ENCODE measurements at places on chromosomes 12 and 14. TPM values are rescaled to one million over a fixed set of nuclear protein-coding genes. Genes with fewer than 3 reads are reported as not detected.

GRCh38 chr12:68565391-68565903, 45.3 kb upstream of the RAP1B start:
- peak; percentile 96 for DNase-seq
- H3K36me3 ChIP-seq, result no peaks in the 10 kb centered on the region
- H3K4me1 ChIP-seq, result peaks cover 39% of the 10 kb centered on the region
- peak overlapping the region; percentile 67 for H3K4me3 ChIP-seq
- H3K27ac ChIP-seq, result peak overlapping the region; percentile 89

- H3K4me3 ChIP-seq, result no peak overlapping the region
- no peak overlapping the region for H3K27ac ChIP-seq
- H3K27me3 ChIP-seq, result no peaks in the 10 kb centered on the region
Measured at GRCh38 chr12:89882050-89882449, 173.4 kb upstream of the ATP2B1 start.

CATSPERB gene
- not detected for total RNA-seq

DNA sequence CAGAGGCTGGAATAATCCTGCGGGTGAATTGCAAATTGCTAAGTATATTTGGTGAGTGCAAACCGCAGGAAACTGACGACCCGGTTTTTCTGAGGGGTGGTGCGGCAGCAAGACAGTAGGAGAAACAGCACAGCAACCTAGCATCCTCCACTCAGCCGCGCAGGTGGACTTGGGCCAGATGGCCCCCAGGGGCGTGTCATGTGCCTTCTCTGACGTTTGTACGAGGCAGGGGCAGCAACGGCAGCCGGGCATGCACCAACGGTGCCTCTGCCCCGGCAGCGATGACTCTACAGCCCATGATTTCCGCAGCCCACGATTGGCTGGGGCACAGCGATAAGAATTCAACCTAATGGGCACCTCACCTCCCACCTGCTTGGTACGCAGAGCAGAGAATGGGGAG, 11.1 kb upstream of the CLEC2A start:
- no peaks in the 10 kb centered on the region for H3K4me1 ChIP-seq
- no peaks in the 10 kb centered on the region for H3K36me3 ChIP-seq
- DNase-seq, result no peak
- peaks cover 15% of the 10 kb centered on the region for H3K27me3 ChIP-seq
- H3K27ac ChIP-seq, result no peak overlapping the region

- no peak overlapping the region for H3K27ac ChIP-seq
- peaks cover 1% of the 10 kb centered on the region for H3K27me3 ChIP-seq
- H3K4me3 ChIP-seq, result no peak overlapping the region
Measured at GRCh38 chr14:99174770-99175319, 97.2 kb downstream of the BCL11B start.

GRCh38 chr12:31234053-31234840, 91.7 kb downstream of the SINHCAF start:
- no peaks in the 10 kb centered on the region for H3K4me1 ChIP-seq
- no peaks in the 10 kb centered on the region for H3K36me3 ChIP-seq
- H3K4me3 ChIP-seq, result no peak overlapping the region
- H3K27ac ChIP-seq, result no peak overlapping the region
- DNase-seq, result no peak

DNA sequence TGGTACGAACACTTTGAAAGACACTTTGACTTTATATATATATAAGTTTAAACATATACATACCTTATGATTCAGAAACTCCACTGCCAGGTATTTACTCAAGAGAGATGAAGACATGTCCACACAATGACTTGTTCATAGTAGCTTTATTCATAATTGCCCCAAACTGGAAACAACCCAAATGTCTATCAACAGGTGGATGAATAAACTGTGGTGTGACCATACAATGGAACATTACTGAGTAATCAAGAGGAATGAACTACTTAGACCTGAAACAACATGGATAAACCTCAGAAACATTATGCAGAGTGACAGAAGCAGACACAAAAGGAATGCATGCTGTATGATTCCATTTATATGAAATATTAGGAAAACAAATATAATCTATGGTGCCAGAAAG, 71.1 kb downstream of the PPP1R36 start:
- no peak for DNase-seq
- H3K27ac ChIP-seq, result no peak overlapping the region
- H3K27me3 ChIP-seq, result no peaks in the 10 kb centered on the region
- H3K4me1 ChIP-seq, result peaks cover 35% of the 10 kb centered on the region
- H3K4me3 ChIP-seq, result no peak overlapping the region
- no peaks in the 10 kb centered on the region for H3K36me3 ChIP-seq

GRCh38 chr12:14394317-14395073, 29.0 kb downstream of the ATF7IP start:
- H3K4me3 ChIP-seq, result peak overlapping the region; percentile 21
- DNase-seq, result peak; percentile 76
- H3K4me1 ChIP-seq, result peaks cover 69% of the 10 kb centered on the region
- peak overlapping the region; percentile 49 for H3K27ac ChIP-seq
- peaks cover 1% of the 10 kb centered on the region for H3K27me3 ChIP-seq

GRCh38 chr12:123089631-123090353, 61.1 kb downstream of the PITPNM2 start:
- peaks cover 8% of the 10 kb centered on the region for H3K36me3 ChIP-seq
- peak overlapping the region; percentile 71 for H3K27ac ChIP-seq
- H3K4me1 ChIP-seq, result peaks cover 31% of the 10 kb centered on the region
- H3K4me3 ChIP-seq, result no peak overlapping the region

KCNJ8 gene
- total RNA-seq, result 8.7 TPM

- DNase-seq, result no peak
- H3K27me3 ChIP-seq, result peaks cover 7% of the 10 kb centered on the region
- H3K27ac ChIP-seq, result no peak overlapping the region
Measured at GRCh38 chr14:66365388-66365787, 120.8 kb upstream of the CCDC196 start.

BTBD7 gene
- 33.8 TPM for total RNA-seq

- no peak overlapping the region for H3K4me3 ChIP-seq
- peaks cover 4% of the 10 kb centered on the region for H3K27me3 ChIP-seq
- no peaks in the 10 kb centered on the region for H3K4me1 ChIP-seq
Measured at GRCh38 chr12:13379531-13380188, 183.1 kb downstream of the EMP1 start.

DNA sequence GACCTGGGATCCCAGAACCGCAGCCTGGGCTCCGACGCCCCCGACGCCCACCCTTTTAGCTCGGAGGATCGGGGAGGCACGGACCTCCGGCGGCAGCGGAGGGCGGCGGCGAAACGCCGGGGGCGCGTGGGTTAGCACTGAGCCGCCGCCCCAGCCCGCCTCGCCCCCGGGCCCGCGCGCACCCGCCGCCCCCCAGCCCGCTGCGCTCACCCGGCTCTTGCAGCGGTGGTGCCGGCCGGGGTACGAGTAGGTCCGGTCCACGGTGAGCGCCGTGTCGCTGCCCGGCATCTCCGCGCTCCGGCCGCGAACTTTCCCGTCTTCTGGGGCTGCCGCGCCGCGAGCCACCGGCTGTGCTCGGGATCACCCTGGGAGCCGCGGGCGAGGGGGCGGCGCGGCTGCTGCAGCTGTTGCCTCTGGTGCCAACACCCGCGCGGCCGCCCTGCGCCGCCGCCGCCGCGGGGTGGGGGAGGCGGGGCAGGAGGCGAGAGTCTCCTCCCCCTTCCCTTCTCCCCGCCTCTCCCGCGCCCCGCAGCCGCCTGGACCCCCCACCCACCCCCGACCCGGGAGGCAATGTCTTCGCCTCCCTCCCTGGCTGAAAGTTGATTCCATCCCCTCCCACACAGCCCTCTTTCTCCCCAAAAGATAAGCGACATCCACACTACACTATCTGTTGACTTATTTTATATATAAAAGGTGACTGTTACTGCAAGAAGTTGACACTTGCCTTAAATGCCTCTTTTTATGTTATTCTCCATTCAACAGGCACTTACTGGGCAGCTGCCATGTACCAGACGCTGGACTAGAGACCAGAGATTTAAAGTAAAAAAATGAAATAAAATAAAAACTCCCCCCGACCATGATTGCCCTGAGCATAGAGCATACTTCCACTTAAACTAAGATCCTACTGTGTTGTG, at the start of gene TMCC3:
TMCC3 (minus strand) TSS at position 415 of the 914 bp plus-strand sequence; CDS start at position 288, 127 bp downstream.
- H3K4me1 ChIP-seq, result no peaks in the 10 kb centered on the region
- H3K27ac ChIP-seq, result no peak within 1 kb of the TSS
- no peak within 1 kb of the TSS for H3K4me3 ChIP-seq
- H3K27me3 ChIP-seq, result peaks cover 27% of the 10 kb centered on the region
- DNase-seq, result no peak

GRCh38 chr12:48446161-48446776, 26.1 kb upstream of the ANP32D start:
- no peak overlapping the region for H3K27ac ChIP-seq
- no peak overlapping the region for H3K4me3 ChIP-seq
- no peak for DNase-seq
- peaks cover 18% of the 10 kb centered on the region for H3K27me3 ChIP-seq
- H3K4me1 ChIP-seq, result no peaks in the 10 kb centered on the region

SERPINA6 gene
- total RNA-seq, result not detected

RARG gene
- 75.5 TPM for total RNA-seq

GRCh38 chr12:121974026-121974985, 47.4 kb upstream of the BCL7A start:
- no peak overlapping the region for H3K27ac ChIP-seq
- no peak for DNase-seq

RESF1 gene
- 8.1 TPM for total RNA-seq

SERPINA9 gene
- not detected for total RNA-seq

DNA sequence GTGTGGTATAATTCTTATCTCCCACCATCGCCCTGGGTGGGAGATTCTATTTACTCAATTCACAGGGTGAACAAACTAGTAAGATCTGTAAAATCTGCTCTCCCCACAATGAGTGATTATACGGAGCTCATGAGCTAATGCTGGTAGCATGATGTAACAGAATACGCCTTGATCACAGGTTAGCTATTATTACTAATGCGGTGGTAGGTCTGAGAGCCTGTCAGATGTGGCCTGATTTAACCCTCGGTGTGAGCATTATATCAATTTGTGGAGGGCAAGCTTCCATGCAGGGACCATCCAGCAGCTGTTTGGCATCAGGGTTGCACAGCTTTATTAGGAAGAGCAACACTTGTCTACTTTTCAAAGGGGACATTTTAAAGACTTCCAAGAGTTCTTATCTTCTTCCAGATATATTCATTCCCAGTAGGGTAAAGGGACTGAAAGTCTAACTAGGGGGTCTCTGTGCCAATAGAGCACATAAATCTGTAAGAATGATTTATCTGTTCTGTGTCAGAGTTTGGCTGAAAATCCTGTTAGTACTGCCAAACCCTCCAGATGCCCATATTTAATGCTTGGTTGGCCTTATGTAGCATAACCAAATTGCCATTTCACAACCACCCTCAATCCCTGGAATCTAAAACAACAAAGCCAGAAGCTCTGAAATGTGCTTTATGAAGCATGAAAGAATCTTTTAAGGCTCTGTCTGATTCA, 18.7 kb downstream of the TSHR start:
- H3K4me1 ChIP-seq, result no peaks in the 10 kb centered on the region
- H3K4me3 ChIP-seq, result no peak overlapping the region
- DNase-seq, result no peak
- H3K36me3 ChIP-seq, result no peaks in the 10 kb centered on the region

LALBA gene
- total RNA-seq, result not detected

DNA sequence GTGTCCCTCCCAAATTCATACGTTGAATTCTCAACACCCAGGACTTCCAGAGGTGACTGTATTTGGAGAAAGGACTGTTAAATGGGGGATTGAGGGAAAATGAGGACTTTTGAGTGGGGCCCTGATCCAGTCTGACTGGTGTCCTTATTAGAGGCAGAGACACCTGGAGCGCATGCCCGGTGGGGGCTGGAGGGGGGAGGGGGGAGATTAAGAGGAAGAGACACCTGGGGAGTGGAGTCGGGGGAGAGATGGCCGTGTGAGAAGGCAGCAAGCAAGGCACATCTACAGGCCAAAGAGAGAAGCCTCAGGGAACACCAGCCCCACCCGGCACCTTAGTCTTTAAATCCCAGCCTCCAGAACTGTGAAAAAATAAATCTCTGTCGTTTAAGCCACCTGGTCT, 209.7 kb downstream of the SLC41A2 start:
- H3K36me3 ChIP-seq, result no peaks in the 10 kb centered on the region
- H3K4me1 ChIP-seq, result peaks cover 31% of the 10 kb centered on the region
- H3K4me3 ChIP-seq, result no peak overlapping the region

- no peak for DNase-seq
- H3K27me3 ChIP-seq, result no peaks in the 10 kb centered on the region
- H3K4me3 ChIP-seq, result no peak overlapping the region
- no peaks in the 10 kb centered on the region for H3K36me3 ChIP-seq
- no peak overlapping the region for H3K27ac ChIP-seq
Measured at GRCh38 chr14:58978343-58978742, 210.1 kb upstream of the DAAM1 start.

MYF6 gene
- total RNA-seq, result not detected

DNA sequence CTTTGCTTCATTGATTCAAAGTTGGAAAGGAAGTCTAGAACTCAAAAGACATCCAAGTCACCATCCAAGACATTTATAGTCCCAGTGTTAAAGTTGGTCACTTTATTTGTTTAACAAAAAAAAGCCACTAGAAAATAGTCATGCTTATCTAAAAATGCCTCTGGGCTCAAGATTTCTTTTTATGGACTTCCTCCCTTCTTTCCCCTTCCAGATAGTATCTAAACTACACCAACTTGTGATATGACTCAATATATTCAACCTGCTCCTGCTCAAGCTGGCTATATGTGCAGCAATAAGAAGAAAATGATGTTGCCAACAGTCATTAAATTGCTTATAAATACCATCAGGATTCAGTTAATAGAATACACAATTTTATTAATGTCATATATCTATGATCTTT, 1177.1 kb downstream of the FLRT2 start:
- H3K27ac ChIP-seq, result no peak overlapping the region
- peaks cover 10% of the 10 kb centered on the region for H3K36me3 ChIP-seq
- peaks cover 13% of the 10 kb centered on the region for H3K4me1 ChIP-seq
- H3K4me3 ChIP-seq, result no peak overlapping the region
- peak; percentile 57 for DNase-seq

GRCh38 chr12:21676776-21677175, 19.1 kb upstream of the LDHB start:
- H3K27me3 ChIP-seq, result peaks cover 23% of the 10 kb centered on the region
- peaks cover 12% of the 10 kb centered on the region for H3K4me1 ChIP-seq
- DNase-seq, result no peak
- H3K36me3 ChIP-seq, result no peaks in the 10 kb centered on the region
- no peak overlapping the region for H3K27ac ChIP-seq
- H3K4me3 ChIP-seq, result no peak overlapping the region

GRCh38 chr12:16272222-16272621, 5.3 kb downstream of the SLC15A5 start:
- no peaks in the 10 kb centered on the region for H3K4me1 ChIP-seq
- DNase-seq, result no peak
- H3K4me3 ChIP-seq, result no peak overlapping the region
- no peak overlapping the region for H3K27ac ChIP-seq
- no peaks in the 10 kb centered on the region for H3K27me3 ChIP-seq

IFI27 gene
- 0.31 TPM for total RNA-seq

CLEC2A gene
- not detected for total RNA-seq

KLHL33 gene
- 0.08 TPM for total RNA-seq

GRCh38 chr12:8678661-8679111, 16.1 kb upstream of the MFAP5 start:
- H3K4me3 ChIP-seq, result no peak overlapping the region
- H3K36me3 ChIP-seq, result no peaks in the 10 kb centered on the region
- H3K4me1 ChIP-seq, result peaks cover 44% of the 10 kb centered on the region
- no peak overlapping the region for H3K27ac ChIP-seq
- H3K27me3 ChIP-seq, result peaks cover 4% of the 10 kb centered on the region

ACRBP gene
- total RNA-seq, result not detected
